ENCODE measurements at places on chromosomes 13 and 19. TPM values are rescaled to one million over a fixed set of nuclear protein-coding genes. Genes with fewer than 3 reads are reported as not detected.

Gene RFPL4A
- total RNA-seq, result 1.8 TPM

Gene RXFP2
- 0.08 TPM for total RNA-seq

Gene DHDH
- 2.3 TPM for total RNA-seq

Gene CGB7
- total RNA-seq, result 3.0 TPM

Gene CRB3
- 2.0 TPM for total RNA-seq

DNA sequence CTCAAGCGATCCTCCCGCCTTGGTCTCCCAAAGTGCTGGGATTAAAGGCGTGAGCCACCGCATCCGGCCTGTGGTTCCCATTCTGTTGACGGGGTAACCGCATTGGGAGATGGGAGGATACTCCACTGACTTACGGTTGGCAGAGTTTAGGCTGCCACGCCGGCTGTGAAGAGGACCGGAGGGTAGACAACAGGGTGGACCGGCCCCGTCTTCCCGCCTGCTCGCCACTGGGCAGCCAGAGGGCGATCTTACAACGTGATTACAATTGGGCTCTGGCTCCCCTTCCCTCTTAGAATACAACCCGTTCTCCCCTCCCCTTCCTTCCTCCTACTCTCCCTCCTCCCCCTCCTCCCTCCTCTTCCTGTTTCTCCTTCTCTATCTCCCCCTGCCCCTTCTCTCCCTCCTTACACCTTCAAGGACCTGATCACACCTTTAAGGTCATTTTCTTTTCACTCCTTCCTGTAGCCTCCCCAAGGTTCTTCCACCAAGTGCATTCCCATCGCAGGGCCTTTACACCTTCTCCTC is 957 bp upstream of the CCDC194 start:
- DNase-seq, result peak; percentile 56

DNA sequence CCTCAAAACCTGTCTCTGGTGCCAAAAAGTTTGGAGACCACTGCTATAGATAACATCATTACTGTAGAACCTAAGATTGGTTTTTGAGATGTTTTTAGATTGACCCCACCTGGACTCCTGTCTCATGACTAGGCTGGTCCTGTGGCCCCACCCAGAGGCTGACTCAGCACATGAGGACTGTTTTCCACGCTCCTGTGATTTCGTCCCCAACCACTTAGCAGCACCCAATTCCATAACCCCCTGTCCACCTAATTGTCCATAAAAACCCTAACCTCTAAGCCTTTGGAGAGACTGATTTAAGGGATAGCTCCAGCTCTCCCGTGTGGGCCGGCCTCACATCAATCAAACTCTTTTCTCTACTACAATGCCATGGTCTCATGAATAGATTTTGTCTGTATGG is 25.6 kb upstream of the GAS6 start:
- no peak for DNase-seq

DNA sequence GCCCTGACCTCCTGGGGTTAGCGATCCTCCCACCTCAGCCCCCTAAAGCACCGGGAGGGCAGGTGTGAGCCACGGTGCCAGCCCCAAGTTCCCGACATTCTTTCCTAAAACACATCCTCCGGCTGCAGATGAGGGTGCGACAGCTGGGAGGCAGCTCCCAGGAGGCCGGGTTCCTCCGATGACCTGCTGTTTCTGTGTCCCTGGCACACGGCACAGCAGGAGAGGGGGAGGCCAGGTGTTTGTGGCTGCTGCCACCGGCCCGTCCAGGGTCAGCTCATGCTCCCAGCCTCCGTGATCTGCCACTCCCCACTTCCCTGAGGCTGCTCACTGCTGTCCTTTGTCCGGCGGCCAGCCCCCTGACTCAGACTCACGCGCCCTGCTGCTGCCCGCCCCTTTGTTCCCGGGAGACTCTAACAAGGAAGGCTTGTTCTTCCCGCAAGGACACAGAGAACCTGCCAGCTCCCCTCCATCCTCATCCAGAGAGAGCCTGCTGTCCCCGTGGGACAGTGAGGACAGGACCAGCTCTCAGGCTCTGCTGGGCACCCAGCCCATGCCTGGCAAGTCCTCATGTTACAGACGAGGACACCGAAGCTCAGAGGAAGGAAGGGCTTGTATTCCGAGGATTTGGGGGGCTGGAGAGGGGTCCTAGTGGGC is 10.6 kb upstream of the MADCAM1 start:
- peak; percentile 90 for DNase-seq

GRCh38 chr13:40494946-40495620 is 171.4 kb downstream of the FOXO1 start:
- DNase-seq, result no peak

GRCh38 chr19:45376045-45376724 is 5.8 kb upstream of the ERCC2 start:
- DNase-seq, result peak; percentile 87

DNA sequence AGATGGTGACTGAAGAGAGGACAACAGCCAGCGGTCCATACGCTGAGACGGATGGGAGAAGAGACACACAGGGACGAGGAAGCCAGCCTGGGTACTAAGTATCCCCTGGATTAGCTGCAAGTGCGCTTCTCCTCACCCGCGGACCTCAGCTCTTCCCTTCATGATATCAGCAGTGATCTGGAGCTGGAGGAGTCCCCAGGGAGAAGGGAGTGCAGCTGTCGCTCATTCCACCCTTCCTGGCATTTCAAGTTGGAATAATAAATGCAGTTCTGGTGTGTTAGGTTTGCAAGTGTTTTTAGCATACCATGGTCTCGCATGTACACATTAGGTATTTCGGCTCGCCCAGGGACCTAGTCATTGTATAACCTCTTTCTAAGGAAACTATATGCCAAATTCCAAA is 88.5 kb upstream of the C1QTNF9B start:
- no peak for DNase-seq

- no peak for DNase-seq
These were observed 12.5 kb upstream of the COMP start for GRCh38 chr19:18803550-18804138.

GRCh38 chr13:73287831-73288230 is 229.0 kb downstream of the KLF5 start:
- DNase-seq, result no peak

DNA sequence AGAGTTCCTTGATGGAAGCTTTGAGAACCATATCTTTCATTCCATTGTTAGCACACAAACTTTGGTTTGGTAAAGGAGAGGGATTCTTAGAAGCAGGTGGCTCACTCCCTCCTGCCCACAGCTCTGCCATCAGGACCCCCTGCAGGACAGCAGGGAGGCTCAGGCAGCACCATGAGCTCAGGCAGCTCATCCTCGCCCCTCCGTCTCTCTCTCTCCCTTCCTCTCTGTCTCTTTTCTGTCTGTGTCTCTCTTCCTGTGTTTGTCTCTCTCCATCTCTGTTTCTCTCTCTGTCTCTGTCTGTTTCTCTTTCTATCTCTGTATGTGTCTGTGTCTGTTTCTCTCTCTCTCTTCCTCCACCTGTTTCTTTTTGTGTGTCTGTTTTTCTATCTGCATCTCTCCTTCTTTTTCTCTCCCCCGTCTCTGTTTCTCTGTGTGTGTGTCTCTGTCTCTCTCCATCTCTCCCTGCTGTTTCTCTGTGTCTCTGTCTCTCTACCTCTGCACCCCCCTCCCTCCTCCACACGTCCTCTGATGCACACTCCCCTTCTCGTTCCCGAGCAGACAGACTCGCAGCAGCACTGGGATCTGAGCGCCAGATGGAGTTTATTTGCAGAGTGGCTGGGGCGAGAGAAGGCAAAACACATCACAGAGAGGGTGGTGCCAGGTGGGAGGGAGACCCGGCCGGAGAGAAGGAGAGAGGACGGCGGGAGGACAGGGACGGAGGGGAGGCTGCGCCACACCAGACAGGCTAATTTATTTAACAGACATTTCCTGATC is 8.7 kb downstream of the SBK2 start:
- no peak for DNase-seq

- no peak for DNase-seq
These were observed 3.7 kb upstream of the ZNF444 start for GRCh38 chr19:56137405-56137804.

- no peak for DNase-seq
These were observed 838 bp downstream of the AKAP11 start for GRCh38 chr13:42272804-42273175.

DNA sequence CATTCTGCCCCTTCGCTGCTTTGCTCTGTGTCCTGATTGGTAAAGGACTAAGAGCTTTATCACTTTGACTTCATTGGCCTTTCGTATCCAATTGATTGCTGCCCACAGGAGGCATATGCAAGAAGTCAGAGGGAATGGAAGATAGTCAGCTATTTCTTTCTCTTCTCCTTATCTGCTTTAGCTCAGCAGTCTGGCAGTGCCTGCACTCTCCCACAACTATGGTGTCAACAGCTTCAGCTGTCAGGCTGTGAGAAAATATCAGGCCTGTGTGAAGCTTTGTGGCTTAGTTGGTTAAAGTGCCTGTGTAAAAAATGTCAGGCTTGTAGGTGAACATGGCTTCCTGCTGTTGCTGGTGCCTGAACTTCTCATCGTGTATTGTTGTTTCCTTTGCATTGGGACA is 243.0 kb downstream of the PCDH17 start:
- no peak for DNase-seq

- peak; percentile 60 for DNase-seq
These were observed 964 bp downstream of the PAK4 start for GRCh38 chr19:39126312-39127187.

GRCh38 chr13:46644816-46645215 is 91.8 kb downstream of the LRCH1 start:
- DNase-seq, result no peak
